Regular cardiac myocyte (primary cell): ENCODE measurements at places on chromosomes 13 and 19. TPM values are rescaled to one million over a fixed set of nuclear protein-coding genes. Genes with fewer than 3 reads are reported as not detected.

The PSPN gene
- 0.96 and 1.1 TPM in 2 replicates for total RNA-seq

The VAV1 gene
- total RNA-seq, result under 0.01 TPM in 1 of 2 replicates, not detected in the other

The ZNF490 gene
- total RNA-seq, result 7.3 and 10.9 TPM in 2 replicates

The CCL25 gene
- not detected in 2 replicates for total RNA-seq

The TNFSF9 gene
- total RNA-seq, result 0.19 and 1.1 TPM in 2 replicates

The PGLYRP1 gene
- total RNA-seq, result not detected in 2 replicates

The PRSS57 gene
- not detected in 2 replicates for total RNA-seq

The ZNF559 gene
- total RNA-seq, result 11.5 and 12.7 TPM in 2 replicates

The CRX gene
- total RNA-seq, result not detected in 2 replicates

The CEBPG gene
- 22.3 and 30.7 TPM in 2 replicates for total RNA-seq

The SPINT2 gene
- 3.3 and 10.7 TPM in 2 replicates for total RNA-seq

The PRKCG gene
- total RNA-seq, result under 0.01 and 0.28 TPM in 2 replicates

The LRRC25 gene
- under 0.01 TPM in 1 of 2 replicates, not detected in the other for total RNA-seq

The NFKBIB gene
- 9.9 and 15.7 TPM in 2 replicates for total RNA-seq

The CCDC8 gene
- total RNA-seq, result 12.8 and 21.1 TPM in 2 replicates

The PODNL1 gene
- total RNA-seq, result 0.58 and 0.85 TPM in 2 replicates

The LSR gene
- total RNA-seq, result 0.28 and 1.7 TPM in 2 replicates

The COX7A1 gene
- 25.4 and 70.5 TPM in 2 replicates for total RNA-seq

The ZNF560 gene
- total RNA-seq, result 2.7 and 3.4 TPM in 2 replicates

The FARSA gene
- 55.8 and 94.5 TPM in 2 replicates for total RNA-seq

The TFPT gene
- 13.5 and 24.0 TPM in 2 replicates for total RNA-seq

The RCBTB2 gene
- 8.7 and 9.6 TPM in 2 replicates for total RNA-seq

The CYP2A7 gene
- not detected in 2 replicates for total RNA-seq

The LACC1 gene
- 7.5 and 87.7 TPM in 2 replicates for total RNA-seq

The MCF2L gene
- 0.19 and 0.28 TPM in 2 replicates for total RNA-seq

The NBEA gene
- 2.7 and 6.2 TPM in 2 replicates for total RNA-seq

The SLC6A16 gene
- 0.38 and 0.56 TPM in 2 replicates for total RNA-seq

The ACP7 gene
- 0.56 and 1.7 TPM in 2 replicates for total RNA-seq

The HIPK4 gene
- total RNA-seq, result 0.19 and 0.28 TPM in 2 replicates

The UQCR11 gene
- total RNA-seq, result 58.1 and 76.7 TPM in 2 replicates

The OR4F17 gene
- total RNA-seq, result not detected in 2 replicates

The ZNF709 gene
- total RNA-seq, result 3.1 and 5.9 TPM in 2 replicates

The LSM7 gene
- 121 and 187 TPM in 2 replicates for total RNA-seq

The PRR22 gene
- under 0.01 and 0.19 TPM in 2 replicates for total RNA-seq

The KLK4 gene
- not detected in 2 replicates for total RNA-seq

The KCNJ14 gene
- total RNA-seq, result 0.28 and 0.38 TPM in 2 replicates

The IRGC gene
- not detected in 2 replicates for total RNA-seq

The ZNF506 gene
- 7.7 and 15.2 TPM in 2 replicates for total RNA-seq

The ZNF799 gene
- 4.2 and 5.0 TPM in 2 replicates for total RNA-seq

The ERICH6B gene
- total RNA-seq, result not detected in 2 replicates

The DCLK1 gene
- total RNA-seq, result 2.1 and 4.2 TPM in 2 replicates

The STARD13 gene
- total RNA-seq, result 22.3 and 37.2 TPM in 2 replicates

The ZNF665 gene
- 3.6 and 6.8 TPM in 2 replicates for total RNA-seq

The ONECUT3 gene
- not detected in 2 replicates for total RNA-seq

The C19orf67 gene
- 0.56 TPM in 1 of 2 replicates, not detected in the other for total RNA-seq

The CBLC gene
- under 0.01 TPM in 2 replicates for total RNA-seq

The GPR183 gene
- total RNA-seq, result 0.19 and 0.28 TPM in 2 replicates

The TMEM59L gene
- total RNA-seq, result 0.96 and 1.4 TPM in 2 replicates
